ENCODE measurements at places on chromosomes 3 and 15.

- no peak for DNase-seq
These were observed 72.5 kb downstream of the ATP2B2 start for GRCh38 chr3:10432931-10433330.

DNA sequence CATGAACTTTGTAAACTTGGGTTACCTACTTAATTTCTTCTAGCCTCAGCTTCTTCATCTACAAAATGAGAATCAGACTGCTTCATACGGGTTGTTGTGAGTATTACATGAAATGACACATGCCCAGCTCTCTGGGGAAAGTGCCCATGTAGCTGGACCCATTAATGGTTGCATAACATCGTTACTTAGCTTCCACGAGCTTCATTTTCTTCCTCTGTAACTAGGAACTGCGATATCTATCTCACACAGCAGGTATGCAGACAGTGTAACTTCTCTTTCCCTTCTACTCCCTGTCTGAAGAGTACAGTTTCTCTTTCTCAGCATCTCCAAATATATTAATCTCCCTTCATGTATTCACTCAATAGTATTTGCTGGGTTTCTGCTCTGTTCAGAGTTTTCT is 37.9 kb upstream of the DLG1 start:
- DNase-seq: no peak

DNA sequence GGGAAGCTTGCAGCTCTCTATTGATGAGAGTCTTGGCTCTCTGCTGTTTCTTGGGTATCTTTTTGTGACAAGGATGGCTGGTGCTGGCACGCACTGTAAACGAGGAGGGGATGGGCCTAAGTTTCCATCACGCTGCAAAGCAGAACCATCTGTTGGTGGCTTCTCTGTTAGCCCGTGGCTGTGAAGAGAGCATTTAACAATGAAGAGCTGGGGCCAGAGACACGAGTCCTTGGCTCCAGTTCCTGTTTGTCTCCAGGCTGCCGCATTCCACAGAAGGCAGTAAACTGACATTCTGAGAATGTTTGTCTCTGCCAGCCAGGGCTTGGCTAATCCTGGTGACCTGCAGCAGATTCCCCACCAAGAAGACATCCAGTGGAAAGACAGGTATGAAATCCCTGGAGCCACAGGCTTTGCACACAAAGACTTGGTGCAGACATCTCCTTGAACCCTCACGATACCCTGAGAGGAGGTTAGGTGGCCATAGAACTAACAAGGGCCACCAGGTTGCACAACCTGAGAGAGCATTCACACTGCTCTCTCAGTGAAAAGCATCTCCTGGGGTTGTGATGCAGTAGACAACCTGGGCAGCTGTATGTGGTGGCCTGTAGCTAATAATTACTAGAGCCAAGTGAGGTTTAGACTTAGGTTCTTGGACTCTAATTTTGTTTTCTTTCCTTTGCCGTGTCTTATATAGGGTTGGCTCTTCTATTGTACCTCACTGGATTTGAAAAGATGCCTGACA is 130.9 kb downstream of the ASB7 start:
- DNase-seq: no peak

- no peak for DNase-seq
These were observed 115.3 kb downstream of the POLR2M start for GRCh38 chr15:57821826-57822225.

DNA sequence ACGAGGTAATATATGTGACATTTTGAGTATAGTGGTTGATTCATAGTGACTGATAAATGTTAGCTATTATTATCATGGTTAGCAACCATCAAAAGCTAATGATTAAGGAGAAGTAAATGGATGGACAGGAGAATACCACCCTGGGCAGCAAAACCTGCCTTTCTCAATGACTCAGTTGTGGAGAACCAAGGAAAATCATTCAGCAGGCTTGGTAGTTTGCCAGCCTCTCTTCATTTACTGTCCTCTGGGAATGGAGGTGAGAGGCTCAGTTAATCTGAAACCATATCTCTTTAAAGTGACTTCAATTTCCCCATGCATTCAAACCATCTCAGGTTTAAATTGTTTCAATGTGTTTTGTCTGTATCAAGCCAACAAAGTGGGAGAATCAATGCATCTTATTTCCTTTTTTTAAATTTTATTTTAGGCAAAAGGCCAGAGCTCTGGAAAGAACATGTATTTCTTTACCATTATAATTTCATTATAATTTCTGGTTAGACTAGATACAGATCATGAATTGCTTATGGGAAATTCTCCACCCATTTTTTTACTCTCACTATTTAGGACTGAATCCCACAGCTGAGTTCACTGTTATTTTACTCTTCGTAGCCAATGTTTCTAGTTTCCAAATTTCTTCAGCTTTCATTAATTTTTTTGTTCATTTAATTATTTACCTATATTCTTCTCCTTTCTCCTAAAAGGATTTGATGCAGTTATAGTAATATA is 2.7 kb downstream of the TM4SF18 start:
- no peak for DNase-seq

DNA sequence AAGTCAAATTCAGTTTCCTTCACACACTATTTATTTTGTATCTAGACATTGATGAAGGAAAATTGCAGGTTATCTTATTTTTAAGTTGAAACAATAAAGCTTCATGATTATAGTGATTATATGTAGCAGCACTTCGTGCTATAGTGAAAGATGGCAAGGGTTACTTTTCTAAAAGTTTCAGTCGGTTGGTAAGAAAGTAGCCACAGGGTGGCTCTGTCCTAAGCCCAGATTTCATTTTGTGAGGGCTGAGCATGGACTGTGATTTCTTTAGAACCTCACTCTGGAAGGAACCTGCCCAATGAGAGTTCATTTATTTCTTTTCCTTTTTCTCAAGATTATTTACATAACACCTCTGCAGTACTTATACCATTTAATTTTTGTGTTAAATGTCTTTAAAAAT is 66.5 kb downstream of the NME9 start:
- DNase-seq: no peak

DNA sequence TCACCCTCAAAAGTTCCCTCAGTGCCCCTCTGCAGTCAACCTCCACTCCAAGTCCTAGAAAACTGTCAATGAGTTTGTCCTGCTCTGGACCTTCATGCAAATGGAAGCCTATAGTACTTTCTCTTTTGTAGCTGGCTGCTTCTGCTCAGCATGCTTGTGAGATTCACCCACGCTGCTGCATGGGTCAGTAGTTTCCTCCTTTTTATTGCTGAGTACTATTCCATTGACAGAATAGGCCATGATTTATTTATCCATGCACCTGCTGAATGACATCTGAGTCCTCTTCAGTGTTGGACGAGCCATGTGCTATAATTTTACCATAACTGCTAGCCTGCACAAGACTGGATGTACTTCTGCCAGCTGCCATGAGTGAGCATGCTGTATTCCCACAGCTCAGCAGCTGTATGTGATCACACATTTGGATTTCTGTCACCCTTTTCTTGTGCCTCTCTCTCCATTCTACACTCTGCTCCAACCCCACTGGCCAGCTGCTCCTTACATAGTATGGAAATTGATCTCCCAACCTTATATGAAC is 26.3 kb downstream of the CDCP1 start:
- no peak for DNase-seq

GRCh38 chr3:72848703-72849081 is 447 bp upstream of the SHQ1 start:
- DNase-seq: no peak

DNA sequence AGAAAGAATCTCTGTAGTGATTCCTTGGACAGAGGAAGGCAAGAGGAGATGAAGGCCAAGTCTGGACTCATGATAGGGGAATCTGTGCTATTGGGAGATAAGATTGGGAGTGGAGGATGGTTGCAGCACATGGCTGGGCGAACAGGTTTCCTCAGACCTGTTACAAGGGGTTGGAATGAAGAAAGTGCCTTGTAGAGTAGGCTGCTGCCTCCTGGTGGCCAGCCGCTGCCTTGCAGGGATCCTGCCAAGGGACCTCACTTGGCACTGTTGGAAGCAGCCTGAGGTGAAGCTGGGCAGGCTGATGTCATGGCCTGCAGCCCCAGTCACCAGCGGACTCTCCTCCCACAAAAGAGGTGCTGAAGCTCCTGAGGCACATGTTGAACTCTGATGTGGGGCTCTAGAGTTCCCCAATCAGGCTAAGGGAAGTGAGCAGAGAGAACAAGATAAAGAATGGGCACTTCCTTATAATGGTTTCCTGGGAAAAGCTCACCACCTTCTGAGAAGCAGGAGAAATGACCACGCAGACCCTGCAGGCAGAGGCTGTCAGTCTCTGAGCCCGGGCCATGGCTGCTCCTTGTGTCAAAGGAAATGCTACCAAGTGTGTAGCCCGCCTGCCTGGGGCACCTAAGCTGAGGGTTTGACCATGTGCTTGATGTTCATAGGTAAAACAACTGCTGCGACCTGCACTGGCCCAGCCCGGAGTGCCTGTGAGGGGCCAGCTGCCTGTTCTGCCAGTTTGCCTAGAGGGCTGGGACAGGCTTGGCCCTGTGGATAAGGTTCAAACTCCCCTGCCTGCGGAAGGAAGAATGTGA is 1.6 kb upstream of the TEX264 start:
- peak; percentile 13 for DNase-seq

DNA sequence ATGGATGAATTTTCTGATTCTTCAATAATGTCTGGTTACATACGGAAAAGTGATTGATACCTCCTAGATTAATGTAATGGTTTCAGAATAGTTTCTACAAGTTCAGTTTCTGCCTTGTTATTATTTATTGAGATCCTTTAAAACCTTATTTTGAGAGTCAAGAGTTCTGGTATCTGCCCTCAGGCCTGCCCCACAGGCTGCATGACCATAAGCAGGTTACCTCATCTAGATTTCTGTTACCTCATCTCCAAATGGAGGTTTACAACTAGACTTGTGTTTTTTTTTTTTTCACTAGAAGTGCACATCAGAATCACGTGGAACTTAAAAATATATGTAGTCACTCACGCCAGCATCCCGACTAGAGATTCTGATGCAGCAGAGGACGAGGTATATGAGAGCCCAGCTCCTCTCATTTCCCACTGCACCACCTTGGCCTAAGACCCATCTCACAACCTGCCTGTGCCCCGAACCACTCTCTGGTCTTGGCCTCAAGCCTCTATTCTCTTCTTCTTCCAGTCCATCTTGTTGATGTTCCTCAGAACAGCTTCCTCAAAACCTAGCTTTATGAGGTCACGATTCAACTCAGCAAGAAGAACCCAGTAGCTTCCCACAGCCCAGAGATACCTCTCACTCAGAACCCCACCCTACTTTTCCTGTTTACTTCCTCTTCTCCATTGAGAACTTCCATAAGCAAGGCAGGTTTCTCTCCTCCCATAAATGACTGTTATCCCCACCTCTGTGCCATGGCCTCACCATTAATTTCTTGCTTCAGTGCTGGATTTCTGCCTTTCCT is 353.4 kb downstream of the CHST2 start:
- no peak for DNase-seq

DNA sequence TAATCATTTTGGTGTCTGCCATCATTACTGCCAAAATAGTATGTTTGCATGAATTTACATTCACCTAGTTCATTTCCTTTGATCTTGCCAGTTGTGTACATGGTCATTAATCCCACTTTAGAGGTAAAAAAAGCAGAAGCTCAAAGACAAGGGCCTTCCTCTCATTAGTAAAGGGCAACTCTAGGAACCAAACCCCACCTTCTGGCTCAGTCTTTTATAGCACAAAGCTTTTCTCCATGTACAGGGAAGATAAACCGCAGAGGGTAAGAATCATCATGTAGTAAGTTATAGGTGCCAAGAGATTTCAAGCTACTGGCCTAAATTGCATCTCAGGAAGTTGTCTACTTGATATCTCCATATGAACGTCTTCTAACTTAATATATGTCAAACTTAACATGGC is 19.3 kb upstream of the SPG21 start:
- DNase-seq: no peak

DNA sequence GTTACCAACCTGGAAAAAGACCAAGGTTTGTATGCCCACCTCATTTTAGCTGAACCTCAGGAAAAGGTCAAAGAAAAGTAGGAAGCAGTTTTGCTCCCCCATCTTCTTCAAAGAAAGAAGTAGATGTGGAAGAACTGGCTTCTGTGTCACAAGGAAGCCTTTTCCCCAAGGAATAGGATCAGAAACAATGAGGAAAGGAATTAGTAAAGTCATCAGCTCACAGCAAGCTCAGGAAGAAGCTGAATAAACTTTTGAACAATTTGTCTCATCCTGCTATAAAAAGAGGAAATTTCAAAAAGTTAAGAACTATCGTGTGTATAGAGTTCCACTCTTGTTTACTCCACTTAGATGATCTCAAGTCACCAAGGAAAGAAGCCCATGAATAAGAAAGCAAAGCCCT is 174.2 kb downstream of the PDE8A start:
- no peak for DNase-seq
